ENCODE measurements at places on chromosomes 5 and 9. TPM values are rescaled to one million over a fixed set of nuclear protein-coding genes. Genes with fewer than 3 reads are reported as not detected.

Gene SLC45A2
- total RNA-seq = not detected

Gene MRPL22
- total RNA-seq = 15.9 TPM

Gene LCN1
- total RNA-seq = not detected

Gene FRMD3
- 2.2 TPM for total RNA-seq

Gene DMGDH
- total RNA-seq = 0.50 TPM

Gene C5orf58
- total RNA-seq = not detected

Gene ANGPTL2
- 14.6 TPM for total RNA-seq

Gene PCDHA4
- total RNA-seq = 0.19 TPM

Gene ECSCR
- total RNA-seq = 281 TPM

Gene GRXCR2
- not detected for total RNA-seq

Gene SV2C
- not detected for total RNA-seq

Gene CYSRT1
- 0.16 TPM for total RNA-seq

Gene TMC1
- 1.3 TPM for total RNA-seq

Gene FOXI1
- total RNA-seq = not detected

Gene ANXA2R
- total RNA-seq = 13.0 TPM

Gene SEMA6A
- 6.6 TPM for total RNA-seq

Gene MOB3B
- 2.0 TPM for total RNA-seq

Gene GFI1B
- not detected for total RNA-seq

Gene TLR4
- total RNA-seq = 211 TPM

Gene PNPLA7
- 0.49 TPM for total RNA-seq

Gene HTR4
- not detected for total RNA-seq

Gene NPR3
- total RNA-seq = 0.13 TPM

Gene CYLC2
- not detected for total RNA-seq

Gene NIM1K
- not detected for total RNA-seq

Gene ZNF658
- 5.0 TPM for total RNA-seq

Gene ST8SIA4
- 9.4 TPM for total RNA-seq
